ENCODE measurements at places on chromosomes 5 and 9.

GRCh38 chr5:62309107-62309506 lies 3.1 kb downstream of the KIF2A start:
- DNase-seq = no peak

DNA sequence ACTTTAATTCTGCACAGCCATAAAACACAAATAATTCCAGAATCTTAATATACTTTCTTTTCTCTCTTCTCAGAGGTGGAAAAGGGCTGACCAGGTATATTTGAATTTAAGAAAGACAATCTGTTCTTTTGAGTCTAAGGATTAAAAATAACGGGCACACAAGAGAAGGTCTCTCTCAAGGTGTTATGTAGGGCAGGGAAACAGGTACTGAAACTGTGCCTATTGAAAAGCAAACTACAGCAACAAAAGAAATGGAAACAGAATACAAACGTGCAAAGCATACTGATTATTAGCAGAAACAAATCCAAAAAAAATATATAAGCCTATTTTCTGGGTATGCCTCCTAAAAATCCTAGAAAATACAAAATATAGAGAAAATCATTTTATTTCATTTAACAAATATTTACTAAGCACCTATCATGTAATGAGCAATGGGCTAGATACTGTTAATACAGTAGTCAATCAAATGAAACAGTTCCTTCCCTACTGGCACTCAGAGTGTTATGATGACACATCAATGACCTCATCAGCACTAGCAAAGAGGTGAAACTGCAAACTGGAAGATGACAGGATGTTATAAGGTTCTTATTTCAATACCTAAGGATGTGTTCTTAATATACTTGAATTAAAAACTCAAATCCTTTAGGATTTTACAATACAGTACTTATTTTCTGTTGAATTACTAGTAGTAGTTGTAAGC lies 87.7 kb downstream of the AUH start:
- no peak for DNase-seq

- no peak for DNase-seq
These were observed 179.1 kb upstream of the GNA14 start for GRCh38 chr9:77827104-77827784.

GRCh38 chr9:136493567-136493971 lies 10.7 kb upstream of the SEC16A start:
- DNase-seq = no peak

GRCh38 chr9:90881648-90882047 lies 80.0 kb downstream of the SYK start:
- DNase-seq = no peak

DNA sequence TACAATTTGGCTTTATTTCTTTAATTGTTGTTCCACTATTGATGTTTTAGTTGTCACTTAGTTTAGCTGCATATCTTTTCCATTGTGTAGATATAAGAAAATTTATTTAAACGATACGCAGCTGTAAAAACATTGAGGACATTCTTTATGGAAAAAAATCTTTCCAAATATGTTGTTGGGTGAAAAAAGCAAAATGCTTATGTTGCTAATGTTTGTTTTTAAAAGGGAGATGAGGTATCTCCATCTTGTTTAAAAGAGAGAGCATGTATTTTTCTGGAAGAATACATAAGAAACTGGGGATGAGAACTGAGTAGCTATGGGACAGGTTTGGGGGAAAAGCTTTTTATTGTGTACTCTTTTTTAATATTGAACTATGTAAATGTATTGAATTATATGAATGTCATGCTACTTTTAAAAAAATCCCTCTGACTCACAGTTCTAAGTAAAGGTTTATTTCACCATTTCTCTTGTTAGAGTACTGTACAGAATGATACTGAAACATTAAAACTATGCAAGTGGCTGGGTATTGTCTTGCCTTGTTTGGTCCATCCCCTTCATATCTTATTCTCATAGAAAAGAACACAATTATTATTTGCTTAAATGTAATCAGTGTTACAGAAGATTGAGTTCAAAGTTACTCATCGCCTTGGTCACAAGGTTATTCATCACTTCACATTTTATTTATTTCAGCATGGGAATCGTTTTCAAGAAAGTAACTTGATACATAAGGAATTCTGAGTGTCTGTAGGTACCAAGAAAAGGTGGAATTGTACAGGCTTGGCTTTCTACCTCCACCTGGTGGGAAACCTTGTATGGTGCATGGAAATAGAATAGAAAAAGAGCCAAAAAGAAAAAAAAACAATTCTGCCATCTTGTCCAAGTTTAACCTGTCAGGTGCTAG lies 85.8 kb downstream of the RIC1 start:
- DNase-seq = no peak

GRCh38 chr9:17725399-17726010 lies 146.6 kb downstream of the SH3GL2 start:
- no peak for DNase-seq

- DNase-seq = no peak
These were observed 331.6 kb upstream of the SLC30A5 start for GRCh38 chr5:68762201-68762600.

DNA sequence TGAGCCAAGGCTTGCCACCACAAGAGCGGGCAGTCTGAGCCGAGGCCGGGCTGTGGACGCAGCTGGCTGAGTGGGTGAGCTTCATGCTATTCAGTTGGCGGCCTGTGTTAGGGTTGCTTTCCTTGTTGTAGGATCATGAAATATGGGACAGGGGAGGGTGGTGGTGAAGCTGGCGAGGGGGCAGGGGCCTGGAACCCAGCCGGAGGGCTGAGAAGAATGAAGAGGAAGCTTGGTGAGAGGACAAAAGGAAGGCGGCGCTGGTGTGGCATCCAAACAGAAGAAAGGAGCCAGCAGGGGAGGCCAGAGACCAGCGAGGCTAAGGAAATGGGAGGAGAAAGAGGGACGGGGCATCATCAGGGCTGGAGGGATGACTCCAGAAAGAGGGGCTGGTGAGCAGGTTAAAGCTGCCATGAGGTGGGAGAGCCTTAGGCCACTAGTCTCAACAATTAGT lies 18.3 kb downstream of the RALGPS1 start:
- peak; percentile 23 for DNase-seq

- no peak for DNase-seq
These were observed 13.5 kb downstream of the DUSP1 start for GRCh38 chr5:172757394-172758010.

DNA sequence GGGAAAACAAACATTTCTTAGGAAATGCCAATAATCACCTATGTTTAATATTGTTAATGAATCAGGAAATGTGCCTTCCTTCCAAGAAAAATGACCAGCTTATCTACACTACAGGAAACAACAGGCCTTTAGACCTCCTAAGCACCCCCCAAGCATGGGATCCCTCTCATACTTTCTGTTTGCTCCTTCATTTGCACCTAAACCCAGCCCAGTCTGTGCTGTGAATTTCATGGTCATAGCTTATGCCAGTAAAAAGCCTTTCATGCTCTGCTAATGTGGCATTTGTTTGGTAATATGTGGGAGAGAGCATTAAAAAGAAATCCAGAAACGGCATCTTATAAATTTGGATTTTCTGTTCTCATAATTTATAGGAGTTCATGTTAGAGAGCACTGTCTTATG lies 511.1 kb downstream of the EBF1 start:
- DNase-seq = no peak

GRCh38 chr5:160685695-160686094 lies 166.3 kb downstream of the ATP10B start:
- no peak for DNase-seq

- no peak for DNase-seq
These were observed 37.4 kb downstream of the WWC1 start for GRCh38 chr5:168328814-168329213.

DNA sequence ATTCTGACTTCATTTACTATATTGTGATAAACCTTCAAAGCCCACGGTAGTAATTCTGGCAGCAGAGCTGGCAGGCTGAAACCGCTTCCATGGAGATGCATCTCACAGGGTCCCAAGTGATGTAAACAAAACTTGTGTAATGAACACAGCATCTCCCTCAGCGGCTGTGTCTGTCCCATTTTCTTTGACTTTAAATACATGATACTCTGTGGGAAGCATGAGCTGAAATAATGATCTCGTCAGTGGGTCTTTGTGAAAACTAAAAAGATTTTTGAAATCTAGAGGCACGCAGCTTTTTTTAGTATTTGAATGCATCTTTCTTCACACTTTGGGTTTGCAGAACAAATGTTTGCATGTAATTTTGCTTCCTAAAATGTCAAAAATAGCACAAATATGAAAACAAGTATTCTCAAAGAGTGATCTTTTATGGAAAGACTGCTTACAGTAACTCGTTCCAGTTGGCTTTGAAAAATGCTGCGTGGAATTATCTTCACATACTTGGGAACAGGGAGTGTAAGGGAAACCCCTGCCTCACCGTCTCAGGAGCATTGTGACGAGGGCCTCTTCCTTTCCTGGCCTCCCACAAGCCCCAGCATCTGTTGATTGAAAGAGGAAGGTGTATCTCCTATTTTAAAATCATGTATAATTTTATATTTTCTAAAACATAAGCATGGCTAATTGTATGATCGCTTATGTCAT lies 18.1 kb upstream of the LPCAT1 start:
- no peak for DNase-seq
